Left lung (tissue), 14 donors: ENCODE measurements at places on chromosomes 16 and 17. TPM values are rescaled to one million over a fixed set of nuclear protein-coding genes. Genes with fewer than 3 reads are reported as not detected.

DNA sequence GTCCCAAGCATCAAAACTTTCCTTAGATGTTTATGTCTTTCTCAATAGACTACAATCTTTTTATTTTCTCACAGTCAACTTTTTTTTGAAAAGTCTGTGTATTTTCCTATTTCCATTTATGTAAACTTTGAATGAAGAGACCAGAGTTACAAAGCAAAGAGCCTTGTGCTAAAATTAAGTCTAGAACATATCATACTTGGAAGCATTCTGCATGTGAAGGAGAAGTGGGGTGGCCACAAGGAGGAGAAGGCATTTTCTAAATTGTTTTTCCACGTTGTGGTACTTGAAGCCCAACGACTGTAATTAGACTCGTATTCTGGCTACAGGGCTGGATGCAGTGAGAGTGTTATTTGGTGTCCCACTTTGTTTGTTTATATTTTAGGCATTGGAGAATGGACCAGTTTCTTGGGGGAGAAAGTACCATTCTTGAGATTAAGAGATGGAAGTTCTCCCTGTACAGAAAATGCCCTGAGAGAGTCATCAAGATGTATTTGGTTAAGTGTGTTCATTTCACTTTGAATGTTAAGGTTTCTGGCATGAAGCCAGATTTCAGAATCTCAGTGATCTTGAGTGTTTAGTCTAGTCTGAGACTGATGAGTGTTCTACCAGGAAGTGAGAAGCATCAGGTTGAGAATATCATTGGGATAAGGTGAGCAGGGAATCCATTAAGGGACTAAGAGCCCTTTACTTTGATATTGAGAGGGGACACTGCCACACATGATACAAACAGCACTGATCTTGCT lies 71.6 kb downstream of the MAP2K6 start:
- no peak for DNase-seq

Gene OTOP2
- not detected for polyA plus RNA-seq

Gene CLEC10A
- 3.6 TPM for polyA plus RNA-seq

Gene SLFN14
- 0.62 TPM for polyA plus RNA-seq
